ENCODE measurements at places on chromosomes 5 and 9.

- DNase-seq, result no peak
Measured at GRCh38 chr5:58542709-58543108, 40.2 kb upstream of the RAB3C start.

DNA sequence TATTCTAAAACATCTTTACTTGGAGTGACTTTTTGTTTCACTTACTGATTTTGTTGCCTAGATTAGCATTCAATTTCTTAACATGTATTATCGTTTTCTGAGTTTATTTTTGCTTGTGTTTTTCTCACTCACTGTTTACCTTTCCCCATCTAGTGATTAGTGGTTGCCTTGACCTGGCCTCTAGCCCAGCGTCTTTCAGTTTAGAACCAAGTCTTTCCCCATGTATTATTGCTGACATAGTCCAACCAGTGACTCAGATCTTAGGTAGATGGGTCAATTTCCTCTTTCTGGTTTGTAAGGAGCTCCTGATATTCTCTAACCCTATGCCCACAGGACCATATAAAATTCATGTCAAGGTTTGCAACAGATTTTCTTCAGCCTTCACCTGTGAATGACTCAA is 135.5 kb downstream of the PRR16 start:
- no peak for DNase-seq

GRCh38 chr5:178525906-178526732 is 64.1 kb downstream of the COL23A1 start:
- no peak for DNase-seq

DNA sequence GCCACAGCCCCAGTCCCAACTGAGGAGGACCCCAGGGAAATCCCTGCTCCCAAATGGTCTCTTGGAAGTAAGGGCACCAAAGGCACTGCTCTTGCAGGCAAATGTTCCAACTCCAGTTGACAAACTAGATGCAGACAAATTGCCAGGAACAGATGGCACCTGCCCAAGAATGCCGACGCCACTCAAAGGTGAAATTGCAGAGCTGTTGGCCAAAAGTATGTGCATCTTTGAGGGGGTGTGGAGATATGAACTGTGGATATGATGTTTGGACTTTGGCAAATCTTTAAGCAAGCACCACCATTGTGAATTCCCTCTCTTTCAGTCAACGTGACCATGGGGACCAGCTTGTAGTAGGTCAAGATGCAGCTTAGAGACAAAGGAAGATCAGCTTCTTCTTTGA is 12.0 kb upstream of the CPLX2 start:
- DNase-seq, result no peak

DNA sequence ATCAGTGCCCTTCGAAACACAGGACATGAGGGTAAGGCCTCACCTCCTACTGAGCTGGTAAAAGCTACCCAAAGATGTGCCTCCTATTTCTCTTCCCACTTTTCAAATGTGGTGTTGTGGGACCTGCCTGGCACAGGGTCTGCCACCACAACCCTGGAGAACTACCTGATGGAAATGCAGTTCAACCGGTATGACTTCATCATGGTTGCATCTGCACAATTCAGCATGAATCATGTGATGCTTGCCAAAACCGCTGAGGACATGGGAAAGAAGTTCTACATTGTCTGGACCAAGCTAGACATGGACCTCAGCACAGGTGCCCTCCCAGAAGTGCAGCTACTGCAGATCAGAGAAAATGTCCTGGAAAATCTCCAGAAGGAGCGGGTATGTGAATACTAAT is 1.9 kb downstream of the IRGM start:
- no peak for DNase-seq

GRCh38 chr5:119270960-119271757 is 84.7 kb upstream of the TNFAIP8 start:
- no peak for DNase-seq

DNA sequence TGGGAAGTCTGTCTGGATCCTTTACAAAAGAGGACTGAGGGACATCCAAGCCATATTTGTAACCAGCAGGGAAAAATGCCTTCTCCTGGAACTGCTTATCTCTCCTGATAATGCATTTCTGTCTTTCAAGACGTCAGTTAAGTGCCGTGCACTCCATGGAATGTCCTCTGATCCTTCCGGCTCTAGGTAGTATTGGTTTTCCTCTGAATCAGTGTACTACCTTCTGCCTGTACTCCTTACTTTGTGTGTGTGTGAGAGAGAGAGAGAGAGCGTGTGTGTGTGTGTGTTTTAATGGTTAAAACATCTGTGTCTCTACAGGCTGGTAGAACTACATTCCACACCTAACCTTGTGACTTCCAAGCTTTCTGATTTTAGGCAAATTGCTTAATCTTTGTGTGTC is 89.9 kb downstream of the PIP5K1B start:
- no peak for DNase-seq

- no peak for DNase-seq
Measured at GRCh38 chr5:150461231-150461630, 11.7 kb upstream of the RPS14 start.

DNA sequence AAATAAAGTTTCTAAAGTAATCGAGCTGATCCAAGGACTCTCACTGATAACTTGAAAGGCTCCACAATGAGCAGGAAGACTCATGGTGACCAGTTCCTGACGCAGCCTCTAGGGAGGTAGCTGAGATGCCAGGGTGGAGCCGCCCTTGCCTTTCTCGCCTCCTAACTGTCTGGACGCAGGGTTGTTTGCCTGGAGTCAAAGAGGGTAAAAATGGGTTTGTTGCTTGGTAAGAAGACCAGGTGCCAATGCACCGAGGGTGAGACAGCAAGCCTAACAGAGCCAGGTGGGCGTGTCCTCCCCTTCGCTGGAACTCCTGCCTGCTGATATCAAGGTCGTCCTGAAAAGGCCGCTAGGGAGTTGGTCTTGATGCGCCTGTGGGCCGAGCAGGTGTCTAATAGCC is 48.6 kb upstream of the FCN1 start:
- peak; percentile 56 for DNase-seq

DNA sequence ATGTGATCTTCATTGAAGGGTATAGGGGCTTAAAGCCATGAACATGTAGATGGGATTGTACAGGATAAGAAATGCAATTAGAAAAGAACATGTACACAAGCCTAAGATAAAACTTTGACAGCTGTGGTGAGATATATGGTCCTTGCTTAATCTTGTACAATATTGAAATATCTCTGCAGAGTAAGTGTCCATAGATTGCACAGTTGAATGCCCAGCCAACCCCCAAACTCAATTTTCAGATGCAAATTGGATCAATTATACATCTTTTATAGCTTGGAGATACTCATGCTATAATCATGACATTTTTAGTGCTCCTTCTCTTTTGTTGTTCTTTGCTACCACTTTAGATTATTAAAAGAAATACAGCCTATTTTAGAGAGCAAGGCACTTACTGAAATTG is 59.5 kb upstream of the CHSY3 start:
- no peak for DNase-seq

DNA sequence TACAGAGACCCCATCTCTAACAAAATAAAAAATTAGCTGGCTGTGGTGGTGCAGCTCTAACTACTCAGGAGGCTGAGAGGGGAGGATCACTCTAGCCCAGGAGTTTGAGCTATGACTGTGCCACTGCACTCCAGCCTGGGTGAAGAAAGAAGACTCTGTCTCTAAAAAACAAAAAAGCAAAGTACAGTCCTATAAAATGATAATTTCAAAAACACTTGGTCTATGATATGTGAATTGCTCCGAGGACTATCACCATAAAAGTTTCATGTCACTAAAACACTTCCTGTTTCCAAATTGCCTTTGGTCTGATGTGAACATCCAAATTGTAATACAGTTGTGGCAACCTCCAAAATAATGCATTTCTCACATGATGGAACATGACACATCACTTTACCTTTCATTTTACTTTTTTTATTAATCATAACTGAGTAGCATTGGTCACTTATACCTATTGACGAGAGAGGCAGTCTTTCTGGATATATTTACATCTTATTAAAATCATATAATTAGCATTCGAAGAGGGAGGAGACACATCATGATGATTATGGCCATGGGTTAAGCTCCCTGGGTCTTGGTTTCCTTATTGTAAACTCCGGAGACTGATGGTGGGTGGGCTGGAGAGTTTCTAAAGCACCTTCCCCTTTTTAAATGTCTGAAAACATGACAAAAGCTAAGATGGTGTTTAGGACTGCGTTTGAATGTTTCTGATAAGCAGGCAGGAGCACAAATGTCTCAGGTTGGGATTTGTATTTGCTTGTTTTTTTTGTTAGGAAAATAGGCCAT is 25.8 kb upstream of the CD180 start:
- DNase-seq, result no peak

DNA sequence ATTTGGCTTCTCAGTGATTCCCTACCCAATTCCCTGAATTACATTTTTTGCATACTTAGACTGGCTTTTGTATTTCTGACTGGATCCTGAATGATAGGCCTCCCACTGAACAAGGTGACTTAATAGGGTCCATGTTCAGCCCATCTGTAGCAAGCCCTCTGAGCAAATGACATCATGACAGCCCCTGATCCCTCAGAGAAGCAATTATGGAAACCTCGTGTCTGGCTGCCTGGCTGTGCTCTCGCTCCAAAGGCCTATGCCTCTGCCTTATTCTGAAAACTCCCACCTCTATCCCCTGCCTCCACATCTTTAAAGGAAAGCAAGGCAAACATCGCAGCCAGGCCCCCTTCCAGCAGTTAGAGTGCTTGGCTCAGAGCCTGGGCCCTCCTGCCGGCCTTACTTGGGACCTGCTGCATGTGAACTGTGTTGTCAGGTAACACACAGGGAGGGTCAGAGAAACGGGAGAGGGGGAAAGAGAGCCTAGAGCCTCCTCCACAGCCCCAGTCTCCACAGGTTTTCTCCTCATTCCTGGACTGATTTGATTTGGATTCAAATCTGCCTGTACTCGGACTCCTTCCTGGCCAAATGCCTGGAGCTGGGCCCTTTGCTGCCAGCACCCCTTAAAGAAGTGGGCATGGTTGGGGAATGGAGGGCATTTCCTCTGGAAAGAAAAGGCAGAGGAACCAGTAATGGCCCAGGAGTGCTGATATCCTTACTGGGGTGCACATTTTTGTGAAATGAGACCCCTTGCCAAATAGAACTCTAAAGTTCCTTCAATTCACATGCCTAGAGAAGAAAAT is 3.8 kb downstream of the DCANP1 start:
- DNase-seq, result peak; percentile 74
